AG08395 (cell line): ENCODE measurements at places on chromosomes 6 and 20.

DNA sequence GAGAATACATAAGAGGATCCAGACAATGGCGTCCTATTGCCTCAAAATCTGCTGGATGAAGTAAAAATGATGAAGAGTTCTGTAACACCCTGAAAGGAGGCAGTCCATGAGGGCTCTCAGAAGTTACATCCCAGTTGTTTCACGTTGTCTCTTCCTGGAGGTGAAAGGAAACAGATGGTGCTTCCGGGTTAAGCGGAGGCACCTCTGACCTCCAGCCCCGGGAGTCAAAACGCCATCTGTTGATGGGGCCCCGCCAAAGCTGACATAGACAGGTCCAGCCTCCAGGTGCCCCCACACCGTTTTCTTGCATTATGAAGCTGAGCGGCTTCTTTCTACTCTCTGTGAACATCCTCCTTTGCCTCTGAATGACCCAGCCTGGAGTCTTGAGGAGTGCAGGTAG, 9.5 kb downstream of the SEMG2 start:
- no peak for DNase-seq

- no peak for DNase-seq
Measured at GRCh38 chr6:53934023-53934422, 139.2 kb downstream of the LRRC1 start.

DNA sequence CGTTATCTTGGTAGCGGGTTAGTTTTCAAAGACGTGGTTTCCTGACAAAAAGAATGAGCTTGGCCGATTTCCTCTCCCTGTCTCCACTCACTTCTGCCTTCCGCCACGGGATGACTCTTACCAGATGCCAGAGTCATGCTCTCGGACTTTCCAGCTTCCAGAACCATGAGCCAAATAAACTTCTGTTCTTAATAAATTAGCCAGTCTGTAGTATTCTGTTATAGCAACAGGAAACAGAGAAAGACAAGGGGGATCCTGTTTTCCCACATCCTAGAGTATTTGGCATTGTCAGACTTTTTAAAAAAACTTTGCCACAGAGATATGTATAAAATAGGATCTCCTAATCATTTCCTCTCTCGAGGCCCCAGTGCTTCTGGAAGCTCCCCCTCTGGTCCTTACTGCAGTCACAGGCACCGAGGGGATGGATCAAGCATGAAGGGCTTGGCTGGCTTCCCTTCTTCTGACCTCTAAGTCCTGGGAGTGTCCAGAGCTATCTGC, 84.9 kb upstream of the NAA20 start:
- peak; percentile 82 for DNase-seq

- no peak for DNase-seq
Measured at GRCh38 chr6:115573861-115574260, 486.8 kb downstream of the FRK start.

DNA sequence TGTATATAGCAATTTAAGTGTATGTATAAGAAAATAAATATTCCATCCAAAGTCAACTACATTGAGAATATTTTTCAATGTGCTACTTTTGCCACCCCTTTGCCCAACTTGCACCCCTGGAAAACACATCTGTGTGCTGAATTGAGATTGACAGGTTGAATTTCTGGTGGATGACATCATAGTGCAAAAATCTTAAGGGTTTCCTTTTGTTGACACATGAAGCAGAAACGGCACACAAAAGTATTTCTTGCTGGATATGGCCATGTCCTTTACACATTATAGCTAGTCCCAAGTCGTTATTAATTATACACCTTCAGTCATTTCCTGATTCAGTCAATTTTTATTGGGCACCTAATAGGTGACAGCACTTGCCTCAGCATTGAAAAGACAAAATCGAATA, 188.7 kb upstream of the FBXL4 start:
- DNase-seq: no peak

GRCh38 chr6:44530209-44530909, 142.9 kb downstream of the CDC5L start:
- no peak for DNase-seq

- DNase-seq: no peak
Measured at GRCh38 chr6:1613346-1613687, 3.6 kb downstream of the FOXC1 start.

- peak; percentile 33 for DNase-seq
Measured at GRCh38 chr20:50130356-50130723, 17.4 kb upstream of the UBE2V1 start.

DNA sequence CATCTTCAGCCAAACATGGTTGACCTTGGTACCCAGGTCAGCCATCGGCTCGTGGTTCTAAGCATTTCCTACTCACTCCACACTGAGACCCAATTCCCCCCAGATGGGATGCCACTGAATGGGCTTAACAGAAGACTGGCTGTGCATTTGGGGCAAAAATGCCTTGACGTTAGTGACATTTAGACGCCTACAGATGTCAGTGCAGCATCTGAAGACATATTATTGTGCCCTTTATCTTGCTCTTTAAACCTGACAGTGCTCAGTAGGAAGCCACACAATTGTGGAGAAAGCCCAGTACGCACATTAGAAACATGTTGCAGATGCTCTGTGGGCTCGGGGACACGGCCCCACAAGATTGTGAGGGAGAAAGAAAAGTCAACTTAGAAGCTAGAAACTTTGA, 414.7 kb downstream of the PTPRT start:
- no peak for DNase-seq

- peak; percentile 53 for DNase-seq
Measured at GRCh38 chr6:2973676-2974075, 2.3 kb upstream of the SERPINB6 start.

DNA sequence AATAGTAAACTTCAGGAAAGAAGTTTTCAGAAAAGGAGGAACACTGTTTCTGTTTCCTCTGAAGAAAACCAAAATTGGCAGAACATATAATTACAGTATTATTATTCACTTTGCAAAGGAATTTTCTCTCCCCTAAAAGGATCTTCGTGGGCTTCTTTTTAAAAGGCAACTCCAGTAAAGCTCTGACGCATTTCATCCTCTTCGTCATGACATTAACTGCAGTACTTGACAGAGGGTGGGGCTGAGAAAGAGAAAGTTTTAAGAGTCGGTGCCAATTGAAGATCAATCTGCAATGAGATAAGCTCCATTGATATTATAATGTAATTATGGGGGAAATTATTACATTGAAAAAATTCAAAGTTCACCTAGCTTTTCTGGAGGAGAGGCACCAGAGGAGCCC, 75.8 kb downstream of the MYB start:
- no peak for DNase-seq

DNA sequence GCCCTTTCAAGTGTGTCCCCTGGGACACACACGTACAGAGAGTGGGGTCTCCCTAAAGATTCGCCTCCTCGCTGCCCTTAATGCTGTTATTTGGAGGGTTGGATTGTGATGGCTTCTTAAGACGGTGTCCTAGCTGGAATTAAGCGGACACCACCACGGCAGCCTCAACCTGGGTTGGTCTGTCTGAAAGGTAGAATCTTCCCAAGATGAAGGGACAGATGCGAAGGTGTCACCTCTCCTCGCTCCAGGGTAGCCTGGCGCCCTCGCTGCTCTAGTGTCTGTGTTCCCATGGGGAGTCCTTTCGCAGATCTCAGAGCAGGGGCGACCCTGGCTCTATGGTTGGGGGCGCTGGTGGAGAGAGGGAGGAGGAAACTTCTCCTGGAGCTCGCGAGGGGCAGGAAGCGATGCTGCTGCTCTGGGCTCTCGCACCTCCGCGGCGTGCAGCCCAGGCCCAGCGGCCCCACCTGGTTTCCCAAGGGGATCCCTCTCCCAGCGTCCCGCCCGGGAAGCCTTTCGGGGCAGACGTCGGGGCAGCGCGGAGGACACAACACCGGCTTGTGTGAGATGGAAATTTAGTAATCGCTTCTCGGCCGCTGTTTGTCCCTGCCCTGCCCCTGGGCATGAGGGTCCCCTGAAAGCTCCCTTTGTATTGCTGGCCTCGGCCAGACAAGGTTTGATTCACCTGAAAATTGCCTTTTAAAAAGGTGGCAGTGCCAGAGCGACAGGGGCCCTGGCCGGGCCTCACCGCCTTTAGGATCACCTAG, 1.7 kb downstream of the RSPO3 start:
- DNase-seq: no peak

DNA sequence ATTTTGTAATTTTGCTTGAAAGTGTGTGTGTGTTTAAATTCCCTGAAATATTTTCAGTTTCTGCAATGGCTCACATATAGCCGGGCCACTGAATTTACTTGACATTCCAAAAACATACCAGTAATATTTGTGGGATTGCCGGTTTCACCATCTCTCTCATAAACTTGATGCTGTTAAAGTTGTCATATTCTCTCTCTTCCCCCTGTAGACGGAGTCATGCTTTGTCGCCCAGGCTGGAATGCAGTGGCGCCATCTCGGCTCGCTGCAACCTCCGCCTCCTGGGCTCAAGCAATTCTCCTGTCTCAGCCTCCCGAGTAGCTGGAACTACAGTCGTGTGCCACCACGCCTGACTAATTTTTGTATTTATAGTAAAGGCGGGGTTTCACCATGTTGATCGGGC, 122.1 kb downstream of the TIAM2 start:
- peak; percentile 82 for DNase-seq

DNA sequence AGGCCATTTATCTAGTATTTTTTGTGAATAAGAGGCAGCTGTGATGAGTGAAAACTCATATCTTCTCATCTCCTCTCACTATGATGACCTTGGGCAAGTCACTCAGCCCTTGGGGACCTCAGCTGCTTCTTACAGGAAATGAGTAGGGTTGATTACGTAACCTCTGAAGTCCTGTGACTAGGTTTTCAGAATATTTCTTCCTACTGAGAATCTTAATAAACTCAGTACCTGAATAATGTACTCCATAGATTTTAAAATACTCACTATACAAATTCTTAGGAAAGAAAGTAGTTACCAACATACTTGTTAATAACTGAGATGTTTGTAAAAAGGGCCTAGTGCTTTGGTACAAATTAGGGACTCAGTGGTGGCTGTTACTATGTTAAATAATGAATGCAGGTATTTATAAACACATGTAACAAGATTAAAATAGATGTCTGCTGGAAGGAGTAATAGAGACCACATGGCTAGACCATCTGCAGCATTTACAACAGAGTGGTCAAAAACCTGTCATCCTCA, 60.9 kb downstream of the RPRD1B start:
- peak; percentile 75 for DNase-seq

DNA sequence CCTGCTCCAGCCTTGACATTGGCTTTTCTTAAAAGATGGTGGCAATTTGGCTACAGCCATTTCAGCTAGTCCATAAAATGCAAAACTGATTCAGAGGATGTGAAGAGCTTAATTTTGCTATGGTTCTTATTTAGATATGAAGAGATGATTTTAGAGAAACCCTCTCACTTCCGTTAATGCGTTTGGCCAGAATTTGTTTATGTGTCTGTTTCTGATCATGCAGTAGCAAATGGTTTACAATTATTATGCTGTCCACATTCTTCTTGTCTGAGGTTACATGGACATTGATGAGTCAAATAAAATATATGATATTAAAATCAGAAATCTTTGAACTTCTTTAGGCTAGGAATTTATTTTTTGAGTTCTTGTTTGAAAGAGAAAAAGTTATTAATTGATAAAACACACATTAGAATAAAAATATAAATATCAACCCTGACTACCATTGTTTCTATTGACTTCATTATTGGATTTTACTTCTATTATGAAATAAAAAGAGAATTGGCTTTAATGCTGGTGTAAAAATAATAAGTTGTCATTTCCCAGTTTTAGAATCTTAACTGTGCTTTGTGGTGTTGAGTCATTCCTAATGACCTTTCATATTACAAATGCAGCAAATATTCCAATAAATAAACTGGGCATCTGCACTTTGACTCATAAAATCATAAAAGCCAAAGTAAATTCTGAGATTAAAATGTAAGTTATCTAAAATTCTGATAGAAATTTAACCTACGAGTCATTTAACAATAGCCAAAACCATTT, 1286.0 kb upstream of the GJE1 start:
- DNase-seq: peak; percentile 35

GRCh38 chr20:1894951-1895673, at the start of gene SIRPA:
Gene SIRPA, plus strand, starts transcription at chr20:1895407. Its CDS starts 41 bp downstream, at chr20:1895448.
- DNase-seq: peak; percentile 92

- no peak for DNase-seq
Measured at GRCh38 chr6:107822176-107823046, 1.7 kb downstream of the SCML4 start.

GRCh38 chr6:45965792-45966191, 49.9 kb downstream of the CLIC5 start:
- peak; percentile 68 for DNase-seq

GRCh38 chr6:146861029-146861563, 262.3 kb downstream of the ADGB start:
- no peak for DNase-seq

DNA sequence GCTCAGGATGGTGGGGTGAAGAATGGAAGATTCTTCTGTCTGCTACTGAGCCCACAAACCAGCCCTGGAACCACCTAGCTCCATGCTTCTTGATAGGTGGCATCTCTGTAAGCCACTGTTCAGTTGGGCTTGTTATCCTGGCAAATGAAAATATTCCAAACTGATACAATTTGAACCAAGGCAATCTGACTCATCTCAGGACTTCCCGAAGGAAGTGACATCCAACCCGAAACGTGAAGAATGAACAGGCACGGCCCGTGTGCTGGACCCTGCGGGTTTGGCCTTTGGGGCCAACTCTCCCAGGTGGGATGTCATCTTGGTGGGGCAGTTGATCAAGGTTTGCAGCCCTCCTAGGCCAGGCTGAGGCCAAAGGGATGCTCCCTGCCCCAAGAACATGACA, 160.3 kb downstream of the PREX1 start:
- no peak for DNase-seq

- DNase-seq: peak; percentile 41
Measured at GRCh38 chr6:111361648-111362047, 121.4 kb downstream of the REV3L start.

- DNase-seq: peak; percentile 10
Measured at GRCh38 chr20:35055445-35056276, 36.9 kb downstream of the TRPC4AP start.

DNA sequence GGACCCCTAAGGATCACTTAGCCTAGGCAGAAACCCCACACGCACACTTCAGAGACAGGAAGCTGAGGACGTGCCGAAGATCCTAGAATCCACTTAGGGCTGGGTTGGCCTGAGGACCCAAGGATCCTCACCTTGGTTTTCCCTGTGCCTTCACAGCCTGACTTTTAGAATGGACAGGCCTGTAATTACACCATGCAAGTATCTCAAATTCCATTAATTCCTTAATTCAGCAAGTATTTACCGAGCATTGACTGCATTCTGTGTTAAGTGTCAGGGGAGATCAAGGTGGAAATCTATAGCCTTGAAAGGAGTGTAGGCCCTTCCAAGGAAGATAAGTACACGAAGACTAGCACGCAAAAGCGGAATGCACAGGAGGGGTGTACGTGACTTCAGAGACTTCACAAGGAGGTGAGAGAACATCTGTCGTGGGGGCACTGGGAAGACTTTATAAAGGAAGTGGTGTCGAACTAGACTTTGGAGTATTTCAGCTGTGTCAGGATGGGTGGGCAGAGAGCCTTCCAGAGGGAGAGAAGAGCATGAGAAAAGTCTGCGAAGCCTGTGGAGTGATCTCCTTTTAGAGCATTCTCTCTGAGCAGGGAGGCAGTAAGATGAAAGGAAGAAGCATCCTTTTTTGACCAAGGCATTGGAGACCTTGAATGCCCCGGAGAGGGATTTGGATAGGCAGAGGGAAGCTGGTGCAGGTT, 4.0 kb downstream of the DSP start:
- DNase-seq: no peak

- DNase-seq: no peak
Measured at GRCh38 chr20:11323816-11324215, 593.9 kb upstream of the BTBD3 start.
